ENCODE measurements at places on chromosomes 2 and 18.

GRCh38 chr18:36419188-36419899 is 121.8 kb downstream of the FHOD3 start:
- DNase-seq, result no peak

- no peak for DNase-seq
These were observed 44.2 kb downstream of the RRM2 start for GRCh38 chr2:10166676-10167292.

GRCh38 chr2:16438613-16439321 is 226.9 kb downstream of the CYRIA start:
- no peak for DNase-seq

DNA sequence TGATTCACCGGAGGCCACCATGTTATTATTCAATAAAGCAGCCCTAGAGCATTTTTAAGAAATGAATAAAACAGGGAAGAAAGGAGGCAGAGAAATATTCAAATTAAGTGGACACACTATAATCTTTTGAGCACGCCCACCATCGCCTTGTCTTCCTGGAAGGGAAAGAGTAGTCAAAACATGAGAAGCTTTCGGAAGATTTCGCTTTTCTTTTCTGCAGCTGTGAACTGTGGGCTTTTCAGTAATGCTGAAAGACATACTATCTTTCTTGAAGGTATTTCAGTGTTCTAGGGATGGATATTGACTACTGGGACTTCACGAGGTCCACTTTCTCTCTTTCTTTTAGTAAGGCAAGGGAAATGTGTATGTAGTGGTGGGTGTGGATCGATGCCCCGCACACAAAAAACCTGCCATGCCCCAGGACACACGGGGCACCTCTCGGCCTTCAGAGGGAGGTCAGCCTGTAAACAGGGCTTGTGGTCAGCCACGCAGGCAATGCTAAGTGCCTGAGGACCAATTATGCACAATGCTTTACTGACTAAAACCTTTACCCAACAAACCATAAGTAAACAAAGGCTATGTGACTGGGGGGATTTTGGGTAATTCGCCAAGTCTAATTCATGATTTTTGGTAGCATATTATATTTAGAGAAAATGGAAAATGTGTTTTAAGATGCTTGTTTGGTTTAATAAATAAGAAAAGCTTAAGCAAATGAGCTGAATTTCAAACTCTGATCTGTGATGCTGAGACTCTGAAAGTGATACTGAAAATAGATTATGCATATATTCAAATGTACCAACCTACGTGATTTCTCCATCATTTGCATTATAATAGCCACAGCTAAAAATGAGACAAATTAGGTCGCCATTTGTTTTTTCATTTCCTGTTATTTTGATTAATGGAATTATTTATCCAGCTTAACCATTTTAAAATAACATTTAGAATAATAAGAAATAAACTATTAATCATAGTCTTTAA is 130.5 kb downstream of the ZNF516 start:
- no peak for DNase-seq

DNA sequence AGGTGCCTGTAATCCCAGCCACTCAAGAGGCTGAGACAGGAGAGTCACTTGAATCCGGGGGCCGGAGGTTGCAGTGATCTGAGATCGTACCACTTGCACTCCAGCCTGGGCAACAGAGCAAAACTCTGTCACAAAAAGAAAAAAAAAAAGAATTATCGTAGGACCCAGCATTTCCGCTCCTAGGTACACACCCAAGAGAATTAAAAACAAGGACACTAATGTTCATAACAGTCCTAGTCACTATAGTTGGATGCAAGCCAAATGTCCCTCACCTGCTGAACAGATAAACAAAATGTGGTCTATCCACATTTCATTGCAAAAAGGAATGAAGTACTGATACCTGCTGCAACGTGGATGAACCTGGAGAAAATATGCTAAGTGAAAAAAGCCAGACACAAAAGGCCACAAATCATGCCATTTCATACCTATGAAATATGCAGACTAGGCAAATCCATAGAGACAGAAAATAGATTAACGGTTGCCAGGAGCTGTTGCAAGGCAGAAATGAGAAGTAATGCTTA is 21.2 kb downstream of the ADRA2B start:
- DNase-seq, result no peak

- DNase-seq, result no peak
These were observed 11.6 kb upstream of the RPRD1A start for GRCh38 chr18:36078751-36079529.

All from effector memory CD4-positive, alpha-beta T cell (primary cell).